A549 treated with CORT108297 at 1 μM for 4 hours (cell line): ENCODE measurements at places on chromosomes 16 and 17. TPM values are rescaled to one million over a fixed set of nuclear protein-coding genes. Genes with fewer than 3 reads are reported as not detected.

The PIK3R5 gene
- total RNA-seq: 0.05 to 0.11 TPM (median 0.10 TPM) in 3 of 5 replicates, not detected in the others

The BEAN1 gene
- total RNA-seq: 2.4 to 3.9 TPM (median 2.9 TPM) in 5 replicates

The CDH3 gene
- 0.12 to 0.60 TPM (median 0.23 TPM) in 5 replicates for total RNA-seq

The ABAT gene
- 0.37 to 0.61 TPM (median 0.40 TPM) in 5 replicates for total RNA-seq

The NT5C gene
- total RNA-seq: 73.4 to 135 TPM (median 133 TPM) in 5 replicates

The CHRNE gene
- 0.06 to 0.13 TPM (median 0.08 TPM) in 5 replicates for total RNA-seq
